Left ventricle myocardium inferior (tissue), 1 donor: ENCODE measurements at places on chromosomes 13 and 19. TPM values are rescaled to one million over a fixed set of nuclear protein-coding genes. Genes with fewer than 3 reads are reported as not detected.

RNF126 gene
- 25.5 TPM for total RNA-seq

SBSN gene
- not detected for total RNA-seq

DHX34 gene
- 8.1 TPM for total RNA-seq

KRTDAP gene
- not detected for total RNA-seq

GRCh38 chr19:44585371-44586133 is 27.8 kb upstream of the IGSF23 start:
- H3K4me3 ChIP-seq: no peak overlapping the region
- peaks cover 16% of the 10 kb centered on the region for H3K4me1 ChIP-seq
- H3K27ac ChIP-seq: no peak overlapping the region

GRCh38 chr19:58002384-58003173 is at the start of gene ZNF606:
ZNF606 (minus strand) TSS chr19:58002820; CDS start chr19:58001319, 1,501 bp downstream.
- H3K4me3 ChIP-seq: peak within 1 kb of the TSS; percentile 93
- H3K36me3 ChIP-seq: peaks cover 78% of the 10 kb centered on the region
- peaks cover 48% of the 10 kb centered on the region for H3K4me1 ChIP-seq
- peak within 1 kb of the TSS; percentile 96 for H3K27ac ChIP-seq
- no peaks in the 10 kb centered on the region for H3K27me3 ChIP-seq

DNA sequence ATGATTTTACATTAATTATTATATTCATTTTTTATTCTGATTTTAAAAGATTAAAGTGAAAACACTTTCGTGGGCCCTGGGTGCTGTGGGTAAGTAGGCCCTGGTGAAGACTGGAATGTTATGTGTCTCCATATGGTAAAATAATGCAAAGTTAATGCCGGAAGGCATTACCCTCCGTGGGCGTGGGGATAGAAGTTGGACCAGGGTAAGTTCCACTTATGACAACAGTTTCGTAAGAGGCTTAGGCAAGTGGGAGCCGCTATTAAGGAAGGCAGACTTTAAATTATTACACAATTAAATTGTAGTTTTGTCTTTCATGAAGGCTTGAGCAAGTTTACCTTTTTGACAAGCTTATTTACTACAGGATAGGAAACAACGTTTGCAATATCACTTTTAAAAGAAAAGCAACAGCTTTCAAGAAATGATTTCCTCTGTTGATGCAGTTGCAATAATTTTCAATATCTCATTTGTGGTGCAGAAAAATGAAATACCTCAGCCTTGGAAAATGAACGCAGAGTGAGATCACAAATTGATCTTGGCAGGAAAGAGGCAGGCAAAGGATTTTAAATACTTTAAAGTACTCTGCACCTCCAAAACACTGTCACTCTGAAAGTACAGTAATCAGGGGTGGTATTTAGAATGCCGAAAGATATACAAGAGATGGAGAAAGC is 310.6 kb downstream of the DCT start:
- no peak overlapping the region for H3K4me3 ChIP-seq
- DNase-seq: no peak
- no peaks in the 10 kb centered on the region for H3K36me3 ChIP-seq
- H3K27me3 ChIP-seq: no peaks in the 10 kb centered on the region

DNA sequence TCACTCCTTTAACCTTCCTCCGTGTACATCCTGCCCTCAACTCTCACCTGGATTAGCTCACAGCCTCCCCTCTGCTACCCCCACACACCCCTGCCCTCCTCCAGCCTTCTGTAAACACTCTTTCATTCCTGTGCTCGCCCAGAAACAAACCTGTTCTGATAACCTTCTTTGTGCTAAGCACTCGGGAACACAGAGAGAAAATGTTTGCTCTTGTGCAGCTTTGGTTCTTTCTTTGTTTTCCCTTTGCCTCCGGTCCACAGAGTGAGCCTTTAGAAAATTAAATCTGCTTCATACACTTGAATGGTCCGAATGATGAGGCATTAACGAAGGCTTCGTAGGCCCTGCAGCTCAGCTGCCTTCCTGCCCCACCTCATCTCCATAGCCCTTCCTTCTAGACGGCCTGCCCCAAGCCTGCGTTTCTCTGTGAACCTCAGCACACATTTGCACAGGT is 6.6 kb upstream of the ZDHHC20 start:
- H3K4me1 ChIP-seq: no peaks in the 10 kb centered on the region
- no peak overlapping the region for H3K4me3 ChIP-seq
- no peak overlapping the region for H3K27ac ChIP-seq
- no peak for DNase-seq
- H3K27me3 ChIP-seq: no peaks in the 10 kb centered on the region

DNA sequence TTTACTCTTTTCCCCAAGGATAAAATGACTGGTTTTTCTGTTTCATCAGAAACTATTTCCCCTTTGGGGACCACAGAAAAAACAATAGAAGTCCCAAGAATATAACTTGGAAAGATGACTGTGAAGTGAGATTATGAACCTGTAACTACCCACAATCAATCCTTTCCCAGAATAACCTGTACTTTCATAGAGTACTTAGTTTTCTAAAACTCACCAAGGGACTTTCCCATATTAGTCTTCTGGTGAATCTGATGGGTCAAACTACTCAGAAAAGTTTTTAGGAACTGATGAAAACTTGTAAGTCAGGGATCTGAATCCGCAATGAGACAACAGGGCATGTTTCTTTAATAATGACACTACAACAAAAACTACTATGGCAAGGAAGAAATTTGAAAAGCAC is 62.6 kb downstream of the STK24 start:
- H3K27me3 ChIP-seq: no peaks in the 10 kb centered on the region
- H3K4me1 ChIP-seq: peaks cover 60% of the 10 kb centered on the region
- DNase-seq: no peak
- H3K36me3 ChIP-seq: peaks cover 3% of the 10 kb centered on the region
- H3K4me3 ChIP-seq: no peak overlapping the region
- no peak overlapping the region for H3K27ac ChIP-seq

- H3K4me3 ChIP-seq: peak overlapping the region; percentile 48
- no peaks in the 10 kb centered on the region for H3K36me3 ChIP-seq
- H3K27ac ChIP-seq: peak overlapping the region; percentile 79
- H3K4me1 ChIP-seq: peaks cover 48% of the 10 kb centered on the region
Observed at GRCh38 chr13:23506807-23507291, 63.4 kb upstream of the TNFRSF19 start.

DNA sequence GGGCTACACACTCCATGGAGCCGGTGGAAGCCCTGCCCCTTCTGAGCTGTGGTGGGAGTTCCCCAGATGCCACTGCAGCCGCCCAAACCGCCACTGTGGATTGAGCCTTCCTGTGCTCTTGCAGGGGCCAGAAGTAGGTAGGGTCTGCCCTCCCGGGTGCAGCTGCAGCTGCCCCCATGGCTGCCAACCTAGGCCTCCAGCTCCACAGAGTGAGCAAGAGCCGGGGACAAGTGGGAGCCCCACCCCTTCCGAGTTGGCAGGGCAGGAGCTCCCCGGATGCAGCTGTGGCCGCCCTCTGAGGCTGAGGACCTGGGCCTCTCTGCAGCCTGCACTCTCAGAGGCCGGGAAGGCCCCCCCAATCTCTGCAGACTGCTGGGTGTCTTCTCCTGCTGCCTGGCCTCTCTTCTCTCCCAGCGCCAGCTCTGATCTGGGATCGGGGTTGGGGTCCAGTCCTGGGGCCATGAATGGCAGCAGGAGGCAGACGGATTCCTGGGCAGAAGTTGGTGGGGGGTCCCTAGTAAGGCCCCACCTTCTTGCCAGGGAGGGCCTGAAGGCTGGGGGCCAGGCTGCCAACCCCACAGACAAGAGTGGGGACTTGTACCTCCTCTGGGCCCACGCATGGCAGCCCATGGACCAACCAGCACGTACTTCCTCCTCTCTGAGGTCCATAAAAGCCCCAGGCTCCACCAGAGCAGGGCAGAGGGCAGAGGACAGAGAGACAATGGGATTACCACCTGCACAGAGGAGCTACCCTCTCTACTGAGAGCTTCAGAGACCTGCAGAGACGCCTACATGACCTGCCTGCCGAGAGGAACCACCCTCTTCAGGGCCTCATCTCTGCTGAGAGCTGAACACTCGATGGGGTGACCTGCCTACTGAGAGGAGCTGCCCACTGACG is 28.9 kb downstream of the AP2S1 start:
- H3K36me3 ChIP-seq: no peaks in the 10 kb centered on the region
- DNase-seq: peak; percentile 40
- peaks cover 13% of the 10 kb centered on the region for H3K4me1 ChIP-seq
- H3K27me3 ChIP-seq: no peaks in the 10 kb centered on the region

GRCh38 chr19:30555075-30555790 is 183.0 kb downstream of the ZNF536 start:
- no peaks in the 10 kb centered on the region for H3K36me3 ChIP-seq
- H3K27me3 ChIP-seq: peaks cover 44% of the 10 kb centered on the region
- no peak overlapping the region for H3K4me3 ChIP-seq
- H3K27ac ChIP-seq: no peak overlapping the region
- no peak for DNase-seq

DNA sequence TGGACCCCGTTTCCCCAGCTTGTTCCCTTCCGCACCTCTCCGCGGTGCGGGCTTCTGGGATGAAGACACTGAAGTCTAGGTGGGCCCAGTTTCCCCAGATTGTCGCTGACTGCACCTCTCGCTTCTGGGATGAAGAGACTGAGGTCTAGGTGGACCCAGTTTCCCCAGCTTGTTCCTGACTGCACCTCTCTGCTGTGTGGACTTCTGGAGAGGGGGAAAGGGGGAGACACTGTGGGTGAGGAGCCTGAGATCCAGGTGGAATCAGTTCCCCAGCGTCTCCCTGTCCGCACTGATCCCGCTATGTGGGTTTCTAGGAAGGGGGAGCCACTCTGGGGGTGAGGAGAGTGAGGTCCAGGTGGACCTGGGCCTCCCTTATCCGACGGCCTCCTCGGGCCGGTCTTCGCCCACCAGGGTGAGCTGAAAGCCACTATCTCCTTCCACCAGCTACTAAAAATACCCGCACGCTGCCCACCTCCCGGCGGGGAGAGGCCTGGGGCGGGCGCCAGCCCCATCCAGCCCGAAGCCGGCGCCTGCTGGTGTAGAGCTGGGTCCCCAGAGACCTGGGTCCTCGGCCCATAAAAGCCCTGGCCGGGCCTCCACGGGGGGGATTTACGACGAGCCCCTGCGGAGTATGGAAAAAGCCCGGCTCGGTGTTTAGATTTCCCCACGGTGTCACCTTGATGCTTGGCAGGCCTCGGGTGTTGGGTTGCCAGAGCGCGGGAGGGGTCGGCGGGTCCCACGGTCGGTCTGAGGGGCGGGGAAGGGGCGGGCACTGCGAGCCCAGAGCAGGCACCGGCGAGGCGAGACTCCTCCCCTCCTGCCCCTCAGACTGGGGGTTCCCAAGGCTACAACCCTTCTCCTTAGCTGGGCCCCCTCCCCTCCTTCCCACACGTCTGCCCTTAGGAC is 10.6 kb downstream of the FUT6 start:
- peaks cover 27% of the 10 kb centered on the region for H3K4me1 ChIP-seq
- H3K4me3 ChIP-seq: peak overlapping the region; percentile 61

DNA sequence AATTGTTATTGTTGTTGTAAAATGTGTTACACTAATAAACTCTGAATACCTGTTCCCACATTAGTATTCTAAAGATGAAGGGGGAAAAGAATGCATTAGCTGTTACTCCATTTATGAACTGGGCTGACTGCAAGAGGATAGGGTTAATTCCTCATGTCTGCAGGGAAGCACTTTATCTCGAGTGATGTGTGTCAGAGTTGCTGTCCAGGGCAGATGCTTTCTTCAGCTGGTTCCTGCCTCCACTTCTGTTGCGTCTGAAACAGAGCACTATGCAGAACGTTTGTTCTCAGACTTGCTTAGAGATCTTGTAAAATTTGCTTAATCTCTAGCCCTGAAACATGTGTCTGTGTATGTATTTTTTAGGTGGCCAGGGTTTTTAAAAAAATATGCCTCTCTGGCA is 318.8 kb downstream of the SPRY2 start:
- no peak overlapping the region for H3K4me3 ChIP-seq
- H3K36me3 ChIP-seq: no peaks in the 10 kb centered on the region
- DNase-seq: no peak
- H3K27ac ChIP-seq: no peak overlapping the region
- peaks cover 6% of the 10 kb centered on the region for H3K4me1 ChIP-seq

DNA sequence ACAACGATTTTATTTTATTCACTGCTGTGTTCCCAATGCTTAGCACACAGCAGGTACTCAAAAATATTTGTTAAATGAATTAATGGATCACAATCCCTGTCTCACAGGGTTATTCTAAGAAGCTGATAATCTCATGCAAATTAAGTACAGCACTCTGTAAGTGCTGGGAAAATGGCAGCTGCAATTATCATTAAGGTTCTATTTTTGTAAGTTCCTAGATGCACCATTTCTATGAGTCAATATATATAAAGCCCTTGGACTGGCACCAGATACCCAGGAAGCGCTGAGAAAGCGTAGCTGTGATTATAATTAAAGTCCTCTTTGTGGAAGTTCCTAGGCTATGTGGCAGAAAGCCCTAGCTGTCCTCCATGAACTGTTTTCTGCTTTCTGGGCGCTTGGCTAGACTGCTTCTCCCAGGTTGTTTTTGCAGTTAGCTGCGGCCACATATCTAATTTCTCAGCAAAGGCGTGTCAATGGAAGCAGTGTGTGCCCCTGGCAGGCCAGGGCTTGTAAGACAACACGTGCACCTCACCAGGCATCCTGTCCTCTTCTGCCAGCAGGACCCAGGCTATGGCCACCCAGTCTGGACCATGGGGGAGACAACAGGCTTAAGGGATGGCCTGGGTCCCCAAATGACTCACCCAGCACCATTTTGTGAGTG is 5.2 kb upstream of the SRRM5 start:
- no peak for DNase-seq
- H3K27me3 ChIP-seq: no peaks in the 10 kb centered on the region
- peaks cover 4% of the 10 kb centered on the region for H3K4me1 ChIP-seq
- no peak overlapping the region for H3K27ac ChIP-seq
- peaks cover 19% of the 10 kb centered on the region for H3K36me3 ChIP-seq
- H3K4me3 ChIP-seq: no peak overlapping the region
